ENCODE measurements at places on chromosomes 4 and X.

- no peaks in the 10 kb centered on the region for H3K27me3 ChIP-seq
- H3K4me3 ChIP-seq: no peak overlapping the region
- no peak for DNase-seq
- no peak overlapping the region for H3K27ac ChIP-seq
- H3K36me3 ChIP-seq: no peaks in the 10 kb centered on the region
- H3K4me1 ChIP-seq: peaks cover 5% of the 10 kb centered on the region
These were observed 67.8 kb downstream of the REPS2 start for GRCh38 chrX:17014216-17014615.

DNA sequence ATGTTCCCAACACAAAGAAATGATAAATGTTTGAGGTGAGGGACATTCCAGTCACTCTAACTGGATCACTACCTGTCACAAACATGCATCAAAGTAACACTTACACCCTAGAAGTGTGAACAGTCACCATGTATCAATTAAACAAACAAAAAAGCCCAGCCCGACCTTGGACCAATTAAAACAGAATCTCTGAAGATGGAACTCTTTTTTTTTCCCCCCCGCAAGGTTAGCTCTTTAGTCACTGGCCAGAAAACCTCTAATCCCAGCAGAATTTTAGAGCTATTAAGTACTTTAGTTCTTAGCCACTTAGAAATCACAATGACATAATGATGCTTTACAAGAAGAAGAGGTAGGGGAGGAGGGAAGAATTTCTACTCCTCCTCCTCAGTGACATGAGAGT lies 154.5 kb downstream of the PALLD start:
- no peak overlapping the region for H3K4me3 ChIP-seq
- no peak overlapping the region for H3K27ac ChIP-seq
- no peaks in the 10 kb centered on the region for H3K4me1 ChIP-seq
- H3K36me3 ChIP-seq: no peaks in the 10 kb centered on the region

DNA sequence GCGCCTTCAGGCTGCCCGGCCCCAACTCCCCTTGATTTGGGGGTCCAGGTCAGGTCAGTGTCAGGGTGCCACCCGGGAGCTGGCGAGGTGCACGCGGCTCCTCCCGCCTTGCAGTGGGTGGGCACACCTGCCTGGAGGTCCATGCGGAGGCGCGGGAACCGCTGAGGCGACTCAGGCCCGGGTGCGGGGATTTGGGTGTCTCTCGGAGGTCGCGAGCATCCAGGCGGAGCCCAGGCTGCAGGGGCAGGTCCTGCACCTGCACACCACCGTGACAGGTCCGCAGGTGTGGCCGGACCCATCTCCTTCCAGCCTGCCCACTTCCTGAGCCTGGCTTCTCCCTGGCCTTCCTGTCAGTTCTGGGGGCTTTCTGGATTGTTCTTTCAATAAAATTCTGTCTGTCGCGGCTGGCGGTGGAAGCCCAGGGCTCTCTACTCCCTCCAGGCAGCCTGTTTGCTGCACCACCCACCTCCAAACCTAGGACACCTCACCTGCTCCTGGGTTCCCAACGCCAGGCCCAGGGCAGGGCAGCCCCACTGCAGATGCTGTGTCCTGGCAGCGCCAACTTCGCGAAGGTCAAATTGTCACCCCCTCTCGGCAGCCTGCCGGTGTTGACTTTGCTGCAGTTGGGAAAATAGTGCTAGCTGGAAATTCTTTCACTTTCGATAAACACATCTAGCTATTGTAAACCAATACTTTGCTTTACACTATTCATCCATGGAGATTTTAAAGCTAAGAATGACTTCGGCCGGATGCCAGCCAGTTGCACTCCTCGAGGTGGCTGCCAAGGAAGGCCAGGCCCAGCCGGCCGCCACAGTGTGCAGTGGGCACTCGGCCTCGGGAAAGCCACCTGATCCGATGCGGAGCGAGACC lies 35.9 kb downstream of the FGFRL1 start:
- H3K4me1 ChIP-seq: peaks cover 10% of the 10 kb centered on the region
- H3K27ac ChIP-seq: peak overlapping the region; percentile 20
- H3K27me3 ChIP-seq: no peaks in the 10 kb centered on the region
- H3K4me3 ChIP-seq: no peak overlapping the region
- DNase-seq: no peak

DNA sequence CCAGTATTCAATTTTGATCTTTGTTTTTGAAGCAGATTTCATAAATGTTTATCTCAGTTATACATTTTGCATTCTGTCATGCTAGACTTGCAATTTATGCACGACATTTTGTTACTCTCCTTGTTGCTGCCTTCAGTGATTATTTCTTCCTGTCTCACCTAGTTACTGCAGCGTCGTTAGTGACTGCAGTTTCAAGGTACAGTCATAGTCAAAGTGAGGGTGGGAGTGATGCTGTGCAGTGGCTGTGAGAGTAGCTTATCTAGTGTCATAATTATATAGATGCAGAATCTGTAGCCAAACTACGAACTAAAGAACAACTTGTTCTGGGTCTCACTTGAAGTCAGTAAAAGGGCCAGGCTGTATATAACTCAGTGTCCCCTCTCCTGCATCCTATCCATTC lies 69.8 kb downstream of the GPR101 start:
- no peak for DNase-seq
- no peak overlapping the region for H3K4me3 ChIP-seq
- no peaks in the 10 kb centered on the region for H3K4me1 ChIP-seq
- H3K27ac ChIP-seq: no peak overlapping the region
- H3K27me3 ChIP-seq: no peaks in the 10 kb centered on the region

- no peak overlapping the region for H3K4me3 ChIP-seq
- DNase-seq: no peak
- H3K36me3 ChIP-seq: no peaks in the 10 kb centered on the region
- no peaks in the 10 kb centered on the region for H3K27me3 ChIP-seq
- H3K27ac ChIP-seq: no peak overlapping the region
- H3K4me1 ChIP-seq: peaks cover 3% of the 10 kb centered on the region
These were observed 1.1 kb upstream of the TRMT10A start for GRCh38 chr4:99564921-99565320.

DNA sequence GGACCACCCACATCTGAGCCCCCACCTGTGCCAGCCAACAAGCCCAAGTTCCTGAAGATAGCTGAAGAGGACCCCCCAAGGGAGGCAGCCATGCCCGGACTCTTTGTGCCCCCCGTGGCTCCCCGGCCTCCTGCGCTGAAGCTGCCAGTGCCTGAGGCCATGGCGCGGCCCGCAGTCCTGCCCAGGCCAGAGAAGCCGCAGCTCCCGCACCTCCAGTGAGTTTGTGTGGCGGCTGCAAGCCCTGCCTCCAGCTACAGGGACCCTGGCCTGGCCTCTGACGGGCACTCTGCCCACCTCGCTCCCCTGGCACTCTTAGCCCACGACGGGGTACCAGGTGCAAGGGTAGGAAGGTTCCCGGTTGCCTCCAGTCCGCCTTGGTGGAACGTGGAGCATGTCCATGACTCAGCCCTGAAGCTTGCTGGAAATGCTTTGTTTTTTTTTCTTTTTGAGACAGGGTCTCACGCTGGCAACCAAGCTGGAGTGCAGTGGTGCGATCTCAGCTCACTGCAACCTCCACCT lies 13.7 kb upstream of the ADD1 start:
- H3K4me1 ChIP-seq: no peaks in the 10 kb centered on the region
- H3K27me3 ChIP-seq: no peaks in the 10 kb centered on the region
- DNase-seq: no peak
- no peak overlapping the region for H3K27ac ChIP-seq
- no peak overlapping the region for H3K4me3 ChIP-seq
- H3K36me3 ChIP-seq: peaks cover 33% of the 10 kb centered on the region

DNA sequence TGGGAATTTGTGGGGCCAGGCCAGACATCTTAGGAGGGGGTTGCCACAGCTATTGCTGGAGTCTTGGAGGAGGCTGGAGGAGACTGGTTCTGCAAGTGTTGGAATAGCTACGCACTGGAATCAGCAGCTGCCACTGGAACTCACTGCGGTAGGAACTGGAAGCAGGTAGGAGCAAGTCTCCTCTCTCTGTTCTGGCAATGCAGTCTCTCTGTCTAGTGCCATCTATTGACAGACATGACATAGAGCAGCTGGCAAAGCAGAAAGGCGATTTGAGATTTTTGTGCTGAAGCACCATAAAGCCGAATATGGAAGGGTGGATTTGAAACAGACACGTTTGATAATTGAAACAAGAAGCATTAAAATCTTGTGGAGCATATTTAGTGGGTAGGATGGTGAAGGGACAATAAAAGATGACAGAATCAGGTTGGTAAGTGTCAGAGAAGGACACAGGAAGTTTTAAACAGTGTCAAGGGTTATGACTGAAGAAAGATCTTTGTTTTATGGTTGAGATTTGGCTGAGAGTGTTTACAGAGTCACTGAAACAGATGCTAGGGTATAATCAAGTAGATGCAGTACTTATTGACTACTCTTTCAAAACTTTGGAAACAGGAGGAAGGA lies 23.5 kb upstream of the SYNPO2 start:
- DNase-seq: no peak
- H3K4me3 ChIP-seq: no peak overlapping the region
- no peaks in the 10 kb centered on the region for H3K36me3 ChIP-seq
- H3K4me1 ChIP-seq: no peaks in the 10 kb centered on the region
- no peak overlapping the region for H3K27ac ChIP-seq
- H3K27me3 ChIP-seq: no peaks in the 10 kb centered on the region

GRCh38 chr4:17722356-17722700 lies 59.1 kb downstream of the FAM184B start:
- H3K4me3 ChIP-seq: no peak overlapping the region
- no peaks in the 10 kb centered on the region for H3K27me3 ChIP-seq
- H3K27ac ChIP-seq: no peak overlapping the region
- no peak for DNase-seq

GRCh38 chr4:113618205-113618604 lies 143.3 kb downstream of the CAMK2D start:
- no peaks in the 10 kb centered on the region for H3K36me3 ChIP-seq
- no peaks in the 10 kb centered on the region for H3K27me3 ChIP-seq
- H3K27ac ChIP-seq: no peak overlapping the region
- no peaks in the 10 kb centered on the region for H3K4me1 ChIP-seq
- H3K4me3 ChIP-seq: no peak overlapping the region

DNA sequence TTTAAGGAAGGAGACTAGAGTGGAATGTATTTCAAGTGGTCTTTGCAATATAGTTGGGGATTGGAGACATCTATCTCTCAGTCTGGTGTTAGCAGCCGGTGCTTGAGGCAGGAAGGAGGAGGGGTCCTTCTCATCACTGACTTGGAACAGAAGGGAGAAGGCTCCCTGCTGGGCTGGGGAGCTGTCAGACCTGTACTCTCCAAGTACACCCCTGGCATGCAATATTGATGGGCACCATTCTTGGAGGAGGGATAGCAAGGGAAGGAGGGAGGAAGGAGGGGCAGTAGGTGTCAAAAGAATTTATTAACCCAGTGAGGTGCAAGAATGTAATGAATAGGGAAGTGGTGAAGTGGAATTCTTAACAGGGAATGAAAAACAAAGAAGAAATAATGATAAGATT lies 338.8 kb downstream of the UNC5C start:
- H3K4me3 ChIP-seq: no peak overlapping the region
- DNase-seq: no peak
- no peaks in the 10 kb centered on the region for H3K36me3 ChIP-seq
- H3K27ac ChIP-seq: no peak overlapping the region

GRCh38 chrX:70455366-70456202 lies 10.9 kb downstream of the DLG3 start:
- no peaks in the 10 kb centered on the region for H3K36me3 ChIP-seq
- H3K4me3 ChIP-seq: peak overlapping the region; percentile 41
- H3K27ac ChIP-seq: peak overlapping the region; percentile 51

GRCh38 chrX:27309406-27309805 lies 153.7 kb downstream of the PPP4R3C start:
- no peak overlapping the region for H3K4me3 ChIP-seq
- no peaks in the 10 kb centered on the region for H3K27me3 ChIP-seq
- H3K4me1 ChIP-seq: no peaks in the 10 kb centered on the region
- DNase-seq: no peak

GRCh38 chr4:84099599-84099998 lies 399.5 kb downstream of the NKX6-1 start:
- no peaks in the 10 kb centered on the region for H3K36me3 ChIP-seq
- H3K4me3 ChIP-seq: no peak overlapping the region
- H3K27me3 ChIP-seq: peaks cover 3% of the 10 kb centered on the region
- H3K27ac ChIP-seq: no peak overlapping the region
- H3K4me1 ChIP-seq: no peaks in the 10 kb centered on the region

DNA sequence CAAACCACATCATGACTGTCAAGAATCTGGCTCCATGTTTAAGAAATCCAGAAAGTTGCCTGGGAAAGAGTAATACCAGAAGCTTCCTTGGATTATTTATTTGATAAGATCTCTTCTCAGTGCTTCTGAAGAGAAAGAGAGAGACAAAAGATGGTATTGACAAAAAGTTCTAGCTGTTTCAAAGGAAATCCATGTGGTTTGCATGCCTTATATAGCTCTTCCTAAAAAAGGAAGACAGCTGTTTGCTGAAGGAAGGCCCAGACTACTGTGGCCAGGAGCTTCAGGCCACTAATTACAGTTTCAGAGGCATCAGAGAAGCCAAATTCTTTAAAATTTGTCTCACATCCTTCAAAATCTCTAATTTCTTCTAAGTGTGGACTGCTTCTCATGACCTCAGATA lies 565.2 kb upstream of the SLIT2 start:
- DNase-seq: no peak
- H3K27ac ChIP-seq: no peak overlapping the region
- no peaks in the 10 kb centered on the region for H3K27me3 ChIP-seq
- no peaks in the 10 kb centered on the region for H3K4me1 ChIP-seq
- H3K4me3 ChIP-seq: no peak overlapping the region

- no peak overlapping the region for H3K4me3 ChIP-seq
- no peaks in the 10 kb centered on the region for H3K36me3 ChIP-seq
- H3K27ac ChIP-seq: no peak overlapping the region
- peaks cover under 1% of the 10 kb centered on the region for H3K4me1 ChIP-seq
- DNase-seq: no peak
- H3K27me3 ChIP-seq: no peaks in the 10 kb centered on the region
These were observed 162.6 kb upstream of the RAPGEF2 start for GRCh38 chr4:158940271-158940670.

DNA sequence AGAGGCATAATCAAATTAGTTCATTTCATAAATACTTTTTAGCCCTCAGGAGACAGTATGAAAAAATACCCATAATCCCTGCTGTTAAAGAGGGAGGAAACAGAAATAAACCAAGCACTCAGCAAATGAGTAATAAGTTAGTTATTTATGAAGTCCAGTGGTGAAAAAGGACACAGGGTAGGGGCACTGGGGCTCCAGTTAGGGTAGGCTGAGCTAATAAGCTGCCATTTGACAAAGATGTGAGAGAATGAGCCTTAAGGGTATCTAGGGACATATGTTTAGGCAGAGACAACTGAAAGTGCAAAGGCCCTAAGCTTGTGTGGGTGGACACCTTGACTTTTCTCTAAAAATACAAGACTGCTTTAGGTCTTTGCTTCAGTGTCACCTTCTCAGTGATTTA lies 94.4 kb downstream of the IL15 start:
- no peak for DNase-seq
- H3K36me3 ChIP-seq: peaks cover 4% of the 10 kb centered on the region
- H3K27ac ChIP-seq: no peak overlapping the region
- no peak overlapping the region for H3K4me3 ChIP-seq
